NCI-H1048 (cell line): ENCODE measurements at places on chromosomes 6 and 20.
A peak's percentile ranks its signal among the peaks of the same experiment; 100 is the strongest.

DNA sequence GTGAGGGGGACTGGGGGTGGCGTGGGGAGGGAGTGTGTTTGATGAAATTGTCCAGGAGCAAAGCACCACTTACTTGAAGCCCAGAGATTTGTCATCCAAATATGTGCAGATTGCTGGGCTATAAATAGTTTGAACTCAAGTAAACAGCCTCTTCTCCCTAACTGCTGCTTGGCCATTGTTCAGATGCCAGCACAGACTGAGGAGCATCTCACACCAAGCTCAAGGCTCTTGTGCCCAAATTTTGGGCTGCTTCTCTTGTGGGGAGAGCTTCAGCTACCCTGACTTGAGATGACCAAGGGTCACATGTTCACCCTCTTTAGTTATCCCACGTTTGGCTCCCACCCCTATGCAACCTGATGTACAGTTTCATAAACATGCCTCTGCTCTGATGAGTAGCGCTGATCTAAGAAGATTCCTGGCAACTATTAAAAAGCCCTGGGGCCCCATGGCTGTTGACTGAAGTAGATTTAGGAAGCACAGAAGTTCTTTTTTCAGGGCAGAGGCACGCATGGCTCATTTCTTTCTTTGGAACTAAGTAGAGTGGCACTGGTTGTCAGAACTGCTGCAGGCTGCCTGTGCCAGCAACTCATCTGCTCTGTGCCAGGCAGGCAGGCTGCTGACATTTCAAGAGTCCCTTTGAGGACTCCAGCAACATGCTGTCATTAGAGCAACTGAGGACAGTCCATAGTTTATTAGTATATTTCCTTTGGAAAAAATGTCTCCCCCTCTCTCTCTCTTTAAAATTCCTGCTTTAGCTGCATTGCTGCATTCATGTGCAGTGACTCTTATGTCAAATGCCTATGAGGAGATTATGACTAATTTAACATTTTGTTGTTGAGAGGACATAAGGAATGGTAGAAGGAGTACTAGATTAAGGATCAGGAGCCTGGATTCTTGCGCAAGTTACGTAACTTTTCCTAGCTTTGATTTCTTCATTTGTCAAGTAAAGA lies 9.6 kb upstream of the PKIG start:
- no peak for DNase-seq

- DNase-seq, result no peak
These were observed 143.6 kb downstream of the VEGFA start for GRCh38 chr6:43913375-43914271.

GRCh38 chr20:3727401-3728021 lies 5.0 kb upstream of the HSPA12B start:
- no peak for DNase-seq

DNA sequence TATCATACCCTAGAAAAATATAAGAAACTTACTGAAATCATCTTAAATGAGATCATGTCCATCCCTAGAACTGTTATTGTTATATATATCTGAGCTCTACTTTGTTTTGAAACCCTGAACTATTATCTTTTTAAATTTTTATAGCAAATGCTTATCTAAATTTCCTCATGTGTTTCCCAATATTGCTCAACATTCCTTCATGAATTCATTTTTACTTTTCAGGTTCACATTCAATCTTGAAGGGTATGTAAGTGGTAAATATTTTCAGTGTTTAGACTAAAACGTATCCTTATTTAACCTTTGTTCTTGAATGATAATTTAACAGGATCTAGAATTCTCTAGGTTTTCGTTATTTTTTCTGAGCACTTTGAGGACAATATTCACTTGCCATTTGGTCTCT lies 23.9 kb downstream of the PDE7B start:
- DNase-seq, result no peak

- no peak for DNase-seq
These were observed 102.1 kb upstream of the GPR6 start for GRCh38 chr6:109875973-109876372.

GRCh38 chr20:10679269-10679668 lies 5.5 kb upstream of the JAG1 start:
- DNase-seq, result no peak

GRCh38 chr6:33339193-33339592 lies 21.6 kb upstream of the ZBTB22 start:
- no peak for DNase-seq

DNA sequence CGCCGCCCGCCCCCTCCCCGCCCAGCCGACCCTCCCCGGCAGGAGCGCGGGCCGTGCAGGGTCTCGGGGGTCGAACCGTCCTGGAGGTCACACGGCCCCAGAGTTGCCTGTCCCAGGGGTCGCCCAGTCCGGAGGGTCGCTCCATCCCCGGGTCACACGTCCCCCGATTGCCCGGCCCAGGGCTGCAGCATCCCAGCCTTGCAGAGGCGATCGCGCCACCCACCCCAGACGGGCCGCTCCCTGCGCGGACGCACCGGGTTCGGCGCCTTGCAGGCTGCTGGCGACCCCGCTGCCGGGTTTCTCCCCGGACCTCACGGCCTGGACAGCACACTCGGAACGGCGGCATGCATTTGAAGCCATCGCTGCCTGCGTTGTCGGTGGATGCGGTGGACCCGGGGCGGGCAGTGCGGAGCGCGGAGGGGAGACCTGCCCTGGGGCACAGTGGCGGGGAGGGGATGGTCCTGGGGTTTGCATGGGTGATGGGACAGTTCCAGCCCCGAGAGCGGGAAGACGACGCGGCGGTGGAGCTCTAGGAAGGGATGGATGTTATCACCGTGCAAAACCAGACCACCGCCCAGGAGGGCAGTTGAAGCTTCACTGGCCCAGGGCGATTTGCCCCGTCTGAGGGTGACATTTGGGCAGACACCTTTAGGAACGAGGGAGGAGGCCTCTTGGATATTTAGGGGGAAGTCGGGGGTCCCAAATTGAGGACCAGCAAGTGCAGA lies 22.7 kb upstream of the FRMD1 start:
- no peak for DNase-seq

DNA sequence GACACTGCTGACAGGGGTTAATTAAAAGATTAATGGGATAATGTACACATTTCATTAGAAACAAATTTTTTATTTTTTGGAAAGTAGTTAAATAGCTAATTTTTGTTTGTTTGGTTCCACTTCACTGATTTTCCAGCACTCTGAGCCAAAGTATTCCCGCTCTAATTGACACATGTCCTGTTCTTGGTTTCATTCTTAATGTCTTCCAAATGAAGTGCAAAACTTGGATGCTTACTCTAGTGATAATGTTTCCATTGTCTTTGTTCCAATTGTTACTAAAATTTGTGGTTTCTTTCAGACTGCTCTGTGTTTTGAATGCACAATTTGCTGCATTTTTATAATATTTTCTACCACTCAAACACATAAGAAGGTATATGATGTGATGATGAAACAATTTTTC lies 794.3 kb downstream of the PHF3 start:
- no peak for DNase-seq

GRCh38 chr6:154521412-154521811 lies 10.9 kb upstream of the CNKSR3 start:
- DNase-seq, result no peak

DNA sequence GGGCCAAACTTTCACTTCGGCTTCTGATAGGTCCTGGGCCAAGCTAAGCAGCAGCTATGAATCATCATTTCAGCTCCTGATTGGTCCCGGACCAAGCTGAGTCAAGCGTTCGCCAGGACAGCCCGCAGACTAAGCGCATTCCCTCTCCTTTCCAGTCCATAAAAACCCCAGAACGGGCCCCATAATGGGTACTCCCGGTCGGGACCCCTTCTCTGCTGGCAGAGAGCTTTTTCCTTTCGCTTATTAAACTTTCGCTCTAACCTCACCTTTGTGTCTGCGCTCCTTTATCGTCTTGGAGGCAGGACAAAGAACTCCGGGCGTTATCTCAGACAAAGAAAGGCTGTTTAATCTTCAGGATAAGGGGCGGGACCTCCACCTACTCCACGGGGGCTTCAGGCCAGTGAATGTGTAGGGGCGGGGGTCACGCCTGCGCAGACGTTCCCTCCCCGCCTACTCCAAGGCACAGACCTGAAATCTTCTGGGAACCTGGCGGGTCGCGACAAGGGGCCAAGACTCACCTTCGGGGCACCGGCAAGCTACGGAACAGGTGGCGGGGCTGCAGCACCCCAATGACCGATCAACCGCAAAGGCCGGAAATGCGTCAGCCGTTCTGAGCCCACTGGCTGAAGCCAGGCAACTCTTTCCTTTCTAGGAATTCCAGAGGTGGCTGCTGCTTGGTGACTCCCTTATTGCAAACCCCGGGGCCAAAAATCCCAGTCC lies at the start of gene ZSCAN31:
Gene ZSCAN31 (minus strand): TSS at position 585 of the 720 bp plus-strand sequence. CDS start 6,465 bp downstream, outside the sequence.
- DNase-seq, result peak; percentile 93

GRCh38 chr6:148769304-148769968 lies 22.6 kb downstream of the UST start:
- peak; percentile 74 for DNase-seq

- no peak for DNase-seq
These were observed 210.9 kb downstream of the TFAP2B start for GRCh38 chr6:51029561-51029960.

DNA sequence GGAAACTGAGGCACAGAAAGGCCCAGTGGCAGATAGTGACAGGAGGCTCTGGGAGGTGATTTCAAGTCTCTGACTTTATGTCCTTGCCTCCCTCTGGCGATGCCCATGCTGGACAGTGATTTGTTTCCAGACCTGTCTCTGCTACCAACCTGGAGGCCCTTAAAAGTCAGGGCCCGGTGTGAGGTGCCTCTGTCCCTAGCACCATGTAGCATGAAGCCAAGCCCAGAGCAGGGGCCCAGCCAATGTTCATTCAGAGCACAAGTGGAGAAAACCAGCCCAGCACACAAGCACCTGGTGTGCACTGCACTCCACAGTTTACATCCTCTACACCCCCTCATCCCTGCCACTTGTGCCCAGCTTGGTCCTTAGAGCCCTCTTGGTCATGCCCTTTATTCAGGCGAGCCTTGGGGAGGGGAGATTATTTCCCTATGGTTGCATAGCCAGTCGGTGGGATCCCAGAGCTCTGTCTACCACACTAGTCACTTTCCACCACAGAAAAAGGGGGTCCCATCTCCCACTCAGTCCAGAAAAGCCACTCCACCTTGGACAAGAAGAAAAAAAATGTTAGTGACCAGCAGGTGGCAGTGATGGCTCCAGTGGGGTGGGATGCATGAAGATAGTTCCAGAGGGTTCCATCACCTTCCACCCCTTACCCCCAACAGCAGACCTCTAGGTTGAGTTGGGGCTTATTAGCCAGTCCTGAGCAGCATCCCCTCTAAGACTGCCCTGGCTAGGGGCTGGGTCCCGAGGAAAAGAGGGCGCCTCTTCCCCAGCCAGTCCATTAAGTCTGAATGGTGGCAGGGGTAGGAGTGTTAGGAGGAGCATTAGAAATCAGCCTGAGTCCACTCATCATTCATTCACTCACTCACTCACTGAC lies 30.9 kb downstream of the KIAA1755 start:
- no peak for DNase-seq

GRCh38 chr6:37990762-37991525 lies 171.4 kb downstream of the ZFAND3 start:
- DNase-seq, result no peak

GRCh38 chr20:11920083-11920482 lies 2.4 kb downstream of the BTBD3 start:
- DNase-seq, result no peak

- DNase-seq, result no peak
These were observed 278.3 kb upstream of the PLCB4 start for GRCh38 chr20:8790442-8791074.

DNA sequence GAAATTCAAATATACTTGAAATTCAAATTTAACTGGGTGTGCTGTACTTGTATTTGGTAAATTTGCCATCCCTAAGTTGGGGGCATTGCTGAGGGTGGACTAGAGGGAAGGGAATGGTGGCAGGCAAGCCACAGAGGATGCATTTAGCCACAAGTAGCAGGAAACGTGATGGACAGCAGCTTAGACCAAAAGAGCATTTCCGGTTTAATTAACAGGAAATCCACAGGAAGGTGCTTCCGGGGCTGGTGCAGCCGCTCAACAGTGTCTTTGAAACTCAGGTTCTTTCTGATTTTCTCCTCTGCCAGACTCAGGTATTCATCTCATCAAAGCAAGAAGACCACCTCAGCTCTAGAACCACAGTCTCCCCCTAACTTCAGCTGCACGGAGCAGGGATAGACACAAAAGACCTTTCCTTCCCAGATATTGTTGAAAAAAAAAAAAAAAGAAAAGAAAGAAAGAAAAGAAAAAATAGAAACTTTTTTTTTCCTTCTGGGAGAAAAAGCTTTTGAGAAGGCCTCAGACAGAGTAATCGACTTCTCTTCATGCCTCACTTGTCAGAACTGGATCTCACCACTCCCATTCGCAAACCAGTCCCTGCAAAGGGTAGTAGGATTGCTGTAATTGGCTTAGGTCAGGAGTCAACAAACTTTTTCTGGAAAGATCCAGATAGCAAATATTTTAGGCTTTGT lies 8.0 kb upstream of the BCAS1 start:
- DNase-seq, result no peak

DNA sequence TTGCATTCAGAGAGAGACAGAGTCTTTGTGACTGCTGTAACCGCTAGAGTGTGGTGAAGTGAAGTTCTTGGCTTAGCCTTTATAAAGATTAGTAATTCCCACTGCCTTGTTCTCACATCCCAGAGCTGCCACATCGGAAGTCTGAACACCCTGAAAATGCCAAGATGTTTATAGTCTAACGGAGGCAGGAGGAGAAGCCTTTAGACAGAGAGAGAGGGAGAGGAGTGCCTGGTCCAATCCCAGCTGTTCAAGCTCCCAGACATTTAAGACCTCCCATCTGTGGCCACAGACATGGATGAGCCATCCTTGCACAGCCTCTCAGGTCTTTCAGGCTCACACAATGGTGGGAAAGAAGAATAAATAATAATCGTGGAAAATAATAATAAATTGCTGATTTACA lies 1422.8 kb upstream of the EYS start:
- no peak for DNase-seq

DNA sequence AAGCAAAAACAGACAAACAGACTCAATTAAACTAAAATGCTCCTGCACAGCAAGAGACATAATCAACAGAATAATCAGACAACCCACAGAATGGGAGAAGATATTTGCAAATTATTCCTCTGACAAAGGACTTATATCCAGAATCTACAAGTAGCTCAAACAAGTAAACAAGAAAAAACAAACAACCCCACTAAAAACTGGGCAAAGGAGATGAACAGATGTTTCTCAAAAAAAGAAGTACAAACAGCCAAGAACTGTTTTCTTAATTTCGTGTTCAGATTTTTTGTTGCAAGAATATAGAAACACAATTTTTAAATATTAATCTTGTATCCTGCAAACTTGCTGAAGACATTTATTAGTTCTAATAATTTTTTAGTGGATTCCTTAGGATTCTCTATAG lies 274.1 kb downstream of the BCKDHB start:
- no peak for DNase-seq

DNA sequence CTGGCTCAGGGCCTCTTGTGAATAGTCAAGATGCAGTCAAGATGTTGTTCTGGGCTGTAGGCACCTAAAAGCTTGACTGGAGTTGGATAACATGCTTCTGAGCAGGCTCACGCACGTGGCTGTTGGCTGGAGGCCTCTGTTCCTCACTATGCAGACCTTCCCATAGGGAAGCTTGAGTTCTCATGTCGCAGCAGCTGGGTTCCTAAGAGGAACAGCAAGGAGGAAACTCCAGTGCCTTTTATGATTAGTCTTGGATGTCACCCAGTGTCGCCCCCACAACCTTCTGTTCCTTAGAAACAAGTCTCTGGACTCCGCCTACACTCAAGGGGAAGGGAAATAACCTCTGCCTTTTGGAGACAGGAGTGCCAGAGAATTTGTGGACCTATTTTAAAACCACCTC lies 210.7 kb downstream of the BCAS1 start:
- no peak for DNase-seq

GRCh38 chr6:159943101-159943632 lies 25.7 kb upstream of the IGF2R start:
- no peak for DNase-seq

- no peak for DNase-seq
These were observed 5.2 kb downstream of the FRK start for GRCh38 chr6:116055513-116055912.

- DNase-seq, result no peak
These were observed 1227.7 kb upstream of the GJE1 start for GRCh38 chr6:140905050-140905449.
